HCT116 (cell line): ENCODE measurements at places on chromosomes 4 and X.

DNA sequence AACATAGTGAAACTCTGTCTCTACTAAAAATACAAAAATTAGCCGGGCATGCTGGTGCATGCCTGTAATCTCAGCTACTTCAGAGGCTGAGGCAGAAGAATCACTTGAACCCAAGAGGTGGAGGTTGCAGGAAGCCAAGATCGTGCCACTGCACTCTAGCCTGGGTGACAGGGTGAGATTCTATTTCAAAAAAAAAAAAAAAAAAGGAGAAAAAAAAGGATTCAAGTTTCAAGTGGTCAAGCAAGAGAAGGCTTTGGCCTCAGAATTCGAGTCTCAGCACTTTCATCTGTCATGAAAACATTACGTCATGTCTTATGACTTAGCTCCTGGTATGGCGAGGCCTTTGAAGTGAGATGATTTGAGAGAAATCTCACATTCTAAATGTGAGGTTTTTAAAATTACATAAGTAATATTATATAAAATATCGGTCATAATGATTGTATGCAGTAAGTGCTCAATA is 21.2 kb upstream of the DHRSX start:
- no peak for DNase-seq

DNA sequence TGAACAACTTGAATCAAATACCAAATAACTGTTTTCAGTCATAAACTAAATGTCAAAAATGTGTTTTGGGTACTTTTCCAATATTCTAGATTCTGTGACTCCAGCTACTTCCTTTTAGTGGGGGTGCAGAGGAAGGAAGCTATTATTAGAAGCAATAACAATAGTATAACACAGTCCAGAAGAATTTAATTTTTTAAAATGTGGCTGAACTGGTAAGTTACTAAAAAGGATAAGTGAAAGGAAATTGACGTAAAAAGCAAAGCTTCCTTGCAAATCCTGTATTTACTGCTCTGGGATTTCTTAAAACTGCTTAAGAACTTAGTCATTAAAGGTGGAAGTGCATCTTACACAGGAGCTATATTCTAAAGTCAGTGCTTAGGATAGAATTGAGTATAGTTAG is 53.2 kb downstream of the MOSPD2 start:
- no peak for DNase-seq

GRCh38 chr4:30716681-30717207 is 3.4 kb upstream of the PCDH7 start:
- no peak for DNase-seq

- DNase-seq = no peak
Measured at GRCh38 chrX:56368962-56369361, 136.8 kb downstream of the KLF8 start.

DNA sequence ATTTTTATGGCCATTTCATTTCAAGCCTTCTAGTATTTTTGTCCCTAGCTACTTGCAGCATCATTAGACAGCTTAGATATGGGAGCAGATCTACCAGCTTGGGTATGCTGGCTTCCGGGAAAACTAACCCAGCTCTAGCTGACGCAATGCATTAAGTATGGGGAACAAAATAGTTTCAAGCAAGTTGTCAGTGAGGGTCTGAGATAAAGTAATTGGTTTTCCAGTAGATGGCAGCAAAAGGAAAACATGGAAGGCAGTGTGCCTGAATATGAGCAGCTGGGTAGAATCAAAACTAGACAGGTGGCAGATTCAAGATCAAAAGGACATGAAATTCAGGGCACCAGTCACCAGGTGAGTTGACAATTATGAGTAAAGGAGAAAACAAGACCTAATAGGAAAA is 340.9 kb upstream of the CTSO start:
- peak; percentile 76 for DNase-seq

GRCh38 chr4:182809417-182810102 is 107.6 kb downstream of the DCTD start:
- peak; percentile 18 for DNase-seq

DNA sequence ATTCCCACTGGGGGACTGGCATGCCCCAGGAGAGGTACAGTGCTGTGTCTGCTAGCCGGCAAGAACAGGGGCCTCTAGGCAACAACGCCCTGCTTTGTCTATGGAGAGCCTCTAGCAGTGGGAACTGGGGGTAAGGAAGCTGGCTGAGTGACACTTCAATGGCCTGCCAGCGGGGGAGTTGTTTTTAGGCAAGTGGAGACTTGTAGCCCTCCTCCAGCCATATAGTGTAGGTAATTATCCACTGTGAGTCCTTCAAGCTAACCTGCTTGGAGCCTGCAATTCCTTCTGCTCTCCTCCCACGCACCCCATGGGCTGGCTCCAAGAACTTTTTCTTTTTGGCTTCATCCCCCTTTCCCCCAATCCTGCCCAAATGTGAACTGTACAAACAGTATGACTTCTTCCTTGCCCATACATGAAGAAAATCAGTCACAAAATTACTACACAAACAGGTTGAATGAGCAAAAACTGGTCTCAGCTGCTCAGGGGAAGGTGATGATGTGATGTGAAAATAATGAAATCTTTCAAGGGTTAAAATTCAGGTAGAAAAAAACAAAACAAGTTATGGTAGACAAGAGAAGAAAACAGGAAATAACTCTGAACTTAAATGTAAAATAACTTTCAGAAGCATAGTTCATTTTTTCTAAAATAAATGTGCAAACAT is 33.1 kb downstream of the LEF1 start:
- DNase-seq = no peak

DNA sequence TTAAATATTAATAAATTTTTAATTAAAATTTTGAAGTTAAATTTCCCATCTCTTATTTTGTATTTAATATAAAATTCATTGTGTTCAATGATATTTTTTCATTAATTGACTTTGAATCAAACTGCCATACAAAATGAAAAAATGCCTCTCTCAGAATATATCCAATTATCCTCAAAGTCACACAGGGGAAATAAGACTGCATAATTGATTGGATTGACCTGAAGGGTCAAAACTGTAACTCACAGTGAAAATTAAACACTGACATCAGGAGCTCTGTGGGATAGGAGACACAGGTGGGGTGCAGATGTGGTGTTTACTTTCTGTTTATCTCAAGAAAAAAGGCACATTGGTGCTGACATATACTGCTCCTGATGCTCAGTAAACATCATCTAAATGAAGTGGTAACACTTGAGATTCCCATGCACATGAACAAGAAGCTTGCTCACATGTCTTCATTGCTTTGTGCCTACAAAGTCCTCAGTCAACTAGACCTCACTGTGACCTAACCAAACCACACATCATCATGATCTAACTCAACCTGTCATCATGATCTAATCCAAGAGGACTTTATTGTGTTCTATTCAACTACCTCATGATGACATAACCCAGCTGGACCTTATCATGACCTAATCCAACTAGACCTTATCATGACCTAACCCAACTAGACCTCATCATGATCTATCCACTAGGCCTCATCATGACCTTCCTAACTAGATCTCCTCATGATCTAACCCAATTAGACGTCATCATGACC is 83.7 kb downstream of the DHRSX start:
- DNase-seq = no peak

DNA sequence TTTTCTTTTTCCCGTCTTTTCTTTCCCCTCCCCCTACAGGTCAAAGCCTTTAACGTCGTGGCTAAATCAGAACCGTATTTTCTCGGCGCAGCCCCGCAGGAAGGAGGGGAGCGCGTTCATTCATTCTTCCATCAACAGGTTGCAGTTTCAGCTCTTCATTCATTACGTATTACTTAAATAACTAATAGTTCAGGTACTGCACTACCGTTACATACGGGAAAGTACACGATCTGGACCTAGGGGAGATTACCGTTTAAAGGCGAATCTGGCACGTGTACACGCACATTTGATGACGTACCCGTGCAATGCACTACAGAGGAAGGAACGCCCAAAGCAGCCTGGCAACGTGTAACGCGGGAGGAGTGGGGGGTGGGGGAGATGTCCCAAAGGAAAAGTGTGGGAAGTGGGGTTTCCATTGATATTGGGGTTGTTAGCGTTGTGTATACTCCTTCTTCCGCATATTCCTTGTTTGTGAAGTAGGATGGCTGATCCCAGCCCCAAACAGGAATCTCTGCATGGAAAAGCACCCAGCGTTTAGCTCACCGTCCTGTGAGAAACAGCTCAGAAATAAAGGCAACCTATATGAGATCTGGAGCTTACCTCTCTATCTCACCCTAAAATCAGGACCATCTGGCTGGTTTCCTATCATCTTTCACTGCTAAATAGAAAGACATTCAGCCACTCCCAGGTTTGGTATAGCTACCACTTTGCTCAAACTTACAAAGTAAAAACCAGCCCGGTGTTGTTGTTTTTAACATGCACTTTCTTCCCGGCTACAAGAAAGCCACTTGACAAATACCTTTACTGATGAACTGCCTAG is 585 bp upstream of the SEC24D start:
- peak; percentile 31 for DNase-seq

- no peak for DNase-seq
Measured at GRCh38 chrX:39251995-39252394, 450.7 kb downstream of the MID1IP1 start.

DNA sequence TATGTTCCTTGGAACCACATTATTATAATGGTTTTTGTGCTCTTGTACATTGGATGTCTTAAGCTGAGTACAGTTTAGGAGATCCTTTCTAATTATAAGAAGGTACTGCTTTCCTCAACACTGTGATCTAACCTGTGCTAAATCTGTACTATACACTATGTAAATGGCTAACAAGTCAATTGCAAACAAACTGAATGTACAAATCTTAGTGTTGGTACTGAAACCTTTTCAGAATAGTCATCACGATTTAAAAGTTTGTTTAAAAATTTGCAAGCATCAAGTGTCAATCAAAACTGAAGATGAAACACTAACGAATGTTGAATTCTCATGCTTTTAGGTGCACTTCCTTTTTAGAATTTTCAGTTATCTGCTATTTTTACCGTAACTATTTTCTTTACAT is 2090.4 kb upstream of the TENM3 start:
- DNase-seq = no peak

DNA sequence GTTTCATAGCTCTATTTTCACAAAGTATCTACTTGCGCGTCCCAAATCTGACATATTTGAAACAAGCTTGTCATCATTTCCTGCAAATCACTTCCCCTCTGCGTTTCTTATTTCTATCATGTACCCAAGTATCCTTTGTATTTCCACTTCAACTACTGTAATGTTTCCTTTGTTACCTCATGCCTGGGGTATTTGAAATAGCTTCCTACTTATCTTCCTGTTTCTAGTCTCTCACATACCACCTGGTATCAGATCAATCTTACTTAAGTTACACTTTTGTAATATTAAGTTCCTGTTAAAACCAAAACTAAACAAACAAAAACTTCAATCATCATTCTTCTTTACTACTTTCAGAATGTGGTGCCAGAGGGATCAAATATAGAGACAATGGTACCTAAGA is 93.6 kb upstream of the SMAD1 start:
- no peak for DNase-seq
